Smooth muscle cell of the brain vasculature (primary cell): ENCODE measurements at places on chromosomes 1 and 21.

DNA sequence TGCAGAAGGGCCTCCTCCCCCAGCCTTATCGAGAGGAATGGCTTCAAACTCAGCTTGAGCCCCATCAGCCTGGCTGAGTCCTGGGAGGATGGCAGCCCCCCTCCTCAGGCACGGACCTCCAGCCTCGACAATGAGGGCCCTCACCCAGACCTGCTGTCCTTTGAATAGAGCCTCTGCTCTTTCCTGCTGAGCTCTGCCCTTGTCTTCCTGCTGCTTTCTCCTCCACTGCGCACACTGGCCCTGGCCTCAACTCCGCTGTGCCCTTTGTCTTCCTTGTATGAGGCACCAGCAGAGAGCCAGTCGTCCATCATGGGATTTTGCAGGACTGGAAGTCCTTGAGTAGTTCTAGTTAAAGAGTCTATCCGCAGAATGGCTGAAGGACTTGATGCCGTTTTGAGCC lies 2.0 kb downstream of the C1orf226 start:
- no peak for DNase-seq

- no peak for DNase-seq
These were observed 11.9 kb downstream of the LGALS8 start for GRCh38 chr1:236535662-236536161.

DNA sequence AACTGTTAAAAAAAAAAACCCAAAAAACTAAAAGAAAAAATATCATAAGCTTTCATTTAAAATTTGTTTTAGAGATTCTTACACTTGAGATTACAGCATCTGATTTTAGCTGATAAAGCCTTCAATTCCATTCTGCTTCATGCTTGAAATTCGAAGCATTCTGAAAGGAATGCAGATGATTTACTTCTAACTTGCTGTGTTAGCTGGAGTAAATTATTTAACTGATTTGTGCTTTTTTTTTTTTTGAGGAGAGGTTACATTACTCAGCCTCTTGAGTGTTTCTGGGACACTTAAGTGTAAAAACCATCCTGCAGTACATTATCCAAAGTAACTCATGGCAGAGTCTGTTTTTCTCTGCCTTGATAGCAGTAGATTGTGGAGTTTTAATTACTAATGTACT lies 4.5 kb upstream of the TRIM67 start:
- DNase-seq, result no peak

GRCh38 chr21:46109313-46110221 lies 11.7 kb downstream of the COL6A2 start:
- no peak for DNase-seq

DNA sequence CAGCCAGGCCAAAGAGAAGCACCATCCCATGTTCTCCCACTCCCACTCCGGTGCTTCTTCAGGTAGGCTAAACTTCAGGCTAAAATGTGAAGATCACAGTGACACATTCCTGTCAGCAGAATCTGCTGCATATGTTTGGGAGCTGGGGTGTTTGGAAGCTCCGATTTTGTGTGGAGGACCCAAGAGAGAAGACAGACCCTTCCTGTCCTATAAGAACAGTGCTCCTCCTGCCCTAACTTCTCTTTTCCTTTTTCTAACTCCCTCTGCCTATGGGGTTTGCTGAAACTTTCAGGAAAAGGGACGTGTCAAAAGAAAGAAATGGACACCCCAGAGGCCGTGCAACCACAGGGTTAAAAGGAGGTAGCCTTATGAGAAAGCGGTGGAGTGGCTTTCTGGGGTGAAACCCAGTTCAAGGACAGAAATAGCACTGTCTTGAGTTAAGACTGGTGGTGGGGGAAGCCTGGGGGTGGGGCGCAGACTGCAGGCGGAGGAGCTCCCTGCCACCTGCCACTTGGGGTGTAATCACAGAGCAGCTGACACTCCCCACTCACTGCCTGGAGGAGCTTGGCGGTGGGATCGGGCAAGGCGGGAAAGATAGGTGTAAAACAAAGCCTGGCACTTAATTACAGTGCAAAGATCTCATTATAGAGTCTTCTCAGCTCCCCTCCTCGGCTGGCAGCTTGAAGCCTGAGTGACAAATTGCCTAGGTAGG lies 645 bp upstream of the TLR5 start:
- no peak for DNase-seq

- no peak for DNase-seq
These were observed 532.5 kb downstream of the NCAM2 start for GRCh38 chr21:21530680-21531079.

DNA sequence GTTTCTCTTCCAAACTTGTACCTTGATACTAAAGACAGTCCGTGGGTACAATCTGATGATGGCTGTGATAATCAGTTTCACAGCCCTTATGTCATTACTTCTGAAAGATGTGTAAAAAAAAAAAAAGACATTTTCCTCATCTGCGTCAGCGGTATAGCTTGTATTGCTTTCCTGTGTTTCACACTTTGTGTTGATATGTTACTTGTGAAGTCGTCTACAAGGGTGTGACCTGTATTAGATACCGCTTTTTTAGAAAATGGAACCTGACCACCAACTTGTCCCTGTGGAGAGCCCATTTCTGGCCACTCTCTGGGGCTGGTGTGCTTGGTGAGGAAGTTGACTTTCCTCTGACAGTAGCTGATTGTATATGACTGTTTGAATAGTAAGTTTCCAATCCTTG lies 50.5 kb downstream of the PEX14 start:
- no peak for DNase-seq

DNA sequence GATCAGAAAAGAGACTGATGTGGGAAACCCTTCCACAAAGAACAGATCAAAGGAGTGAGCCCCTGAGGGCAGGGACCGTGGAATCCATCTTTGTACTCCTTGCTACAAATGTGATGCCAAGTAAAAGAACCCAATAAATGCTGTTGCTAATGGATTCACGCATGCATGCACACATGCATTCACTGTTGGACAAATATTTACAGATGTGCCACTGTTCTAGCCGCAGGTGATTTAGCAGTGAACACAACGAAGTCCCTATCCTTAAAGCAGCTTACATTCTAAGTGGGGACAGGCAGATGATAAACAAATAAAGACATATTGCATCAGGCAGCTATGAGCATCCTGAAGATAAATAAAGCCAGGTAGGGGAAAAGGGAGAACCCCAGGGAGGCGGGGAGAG lies 67.8 kb downstream of the ITPKB start:
- no peak for DNase-seq

DNA sequence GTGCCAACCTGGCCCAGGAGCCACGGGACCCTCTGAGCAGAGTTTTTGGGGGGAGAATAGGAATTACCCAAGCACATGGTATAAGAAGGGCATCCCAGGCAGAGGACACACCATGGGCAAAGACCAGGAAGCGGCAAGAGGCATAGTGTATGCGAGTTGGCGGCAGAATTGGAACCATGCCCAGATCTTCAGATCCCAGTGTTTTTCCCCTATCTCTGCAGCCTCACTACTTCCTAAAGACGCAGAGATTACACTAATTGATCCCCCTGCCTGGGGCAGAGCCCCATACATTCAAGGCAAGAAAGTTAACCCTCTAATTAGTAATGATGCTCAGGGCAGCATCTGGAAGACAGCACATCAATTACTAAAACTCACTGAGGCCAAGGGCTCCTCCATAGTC lies 48.2 kb downstream of the SYT2 start:
- DNase-seq, result no peak

DNA sequence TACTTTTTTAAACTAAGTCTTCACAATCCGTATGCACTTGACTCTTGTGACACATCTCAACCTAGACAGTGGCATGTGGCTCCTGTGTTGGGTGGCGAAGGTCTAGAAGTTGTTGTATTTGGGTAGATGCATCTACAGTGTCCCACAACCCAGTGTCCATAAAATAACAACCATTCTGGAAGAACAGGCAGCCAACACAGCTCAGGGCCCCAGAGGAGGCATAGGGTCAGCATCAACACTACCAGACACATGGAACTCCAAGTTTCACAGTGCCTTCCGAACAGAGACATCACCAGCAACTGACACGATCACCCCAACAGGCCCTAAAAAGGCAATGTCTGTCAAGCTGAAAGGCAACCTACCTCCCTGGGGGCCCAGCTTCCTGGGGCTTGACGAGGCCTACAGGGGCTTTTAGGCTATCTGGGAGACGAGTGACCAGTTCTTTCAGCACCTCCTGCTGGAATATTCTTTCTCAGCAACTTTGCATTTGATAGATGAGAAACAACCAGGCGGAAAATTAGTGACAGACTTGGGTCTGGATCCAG lies 5.6 kb downstream of the SH3BP5L start:
- DNase-seq, result no peak

DNA sequence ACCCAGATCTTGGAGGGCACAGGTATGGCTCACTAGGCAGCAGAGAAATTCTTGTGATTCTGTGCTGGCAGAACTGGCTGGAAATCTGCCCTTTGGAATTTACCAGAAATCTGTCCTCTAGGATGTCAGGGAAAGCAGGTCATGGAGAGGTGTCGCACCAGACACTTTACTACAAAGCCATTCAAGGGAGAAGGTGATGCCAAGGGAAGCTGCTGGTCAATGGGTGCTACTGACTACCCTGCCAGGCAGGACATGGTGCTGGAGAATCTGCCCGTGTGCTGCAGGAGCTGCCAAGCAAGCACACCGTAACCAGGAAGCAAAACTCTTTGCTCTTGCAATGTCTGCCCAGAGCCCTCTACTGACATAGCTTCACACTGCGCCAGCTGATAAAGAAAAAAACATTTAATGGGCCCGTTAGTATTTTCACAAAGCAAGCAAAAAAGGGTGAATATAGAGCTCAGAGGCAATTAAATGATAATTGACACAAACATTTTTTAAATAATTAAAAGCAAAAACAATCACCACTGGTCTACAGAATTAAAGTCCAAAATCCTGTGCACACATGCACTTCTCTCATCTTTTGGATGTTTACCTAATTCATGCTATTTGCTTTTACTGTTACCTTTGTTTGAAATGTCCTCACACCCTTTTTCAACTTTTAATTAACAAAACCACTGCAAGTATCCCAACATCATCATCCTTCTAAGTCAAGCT lies 7.2 kb upstream of the FBXO28 start:
- DNase-seq, result no peak

- no peak for DNase-seq
These were observed 8.1 kb upstream of the CNN3 start for GRCh38 chr1:94935034-94935433.

GRCh38 chr1:233406339-233406960 lies 78.9 kb downstream of the MAP3K21 start:
- no peak for DNase-seq

- no peak for DNase-seq
These were observed 21.8 kb downstream of the ACTA1 start for GRCh38 chr1:229412056-229412455.

DNA sequence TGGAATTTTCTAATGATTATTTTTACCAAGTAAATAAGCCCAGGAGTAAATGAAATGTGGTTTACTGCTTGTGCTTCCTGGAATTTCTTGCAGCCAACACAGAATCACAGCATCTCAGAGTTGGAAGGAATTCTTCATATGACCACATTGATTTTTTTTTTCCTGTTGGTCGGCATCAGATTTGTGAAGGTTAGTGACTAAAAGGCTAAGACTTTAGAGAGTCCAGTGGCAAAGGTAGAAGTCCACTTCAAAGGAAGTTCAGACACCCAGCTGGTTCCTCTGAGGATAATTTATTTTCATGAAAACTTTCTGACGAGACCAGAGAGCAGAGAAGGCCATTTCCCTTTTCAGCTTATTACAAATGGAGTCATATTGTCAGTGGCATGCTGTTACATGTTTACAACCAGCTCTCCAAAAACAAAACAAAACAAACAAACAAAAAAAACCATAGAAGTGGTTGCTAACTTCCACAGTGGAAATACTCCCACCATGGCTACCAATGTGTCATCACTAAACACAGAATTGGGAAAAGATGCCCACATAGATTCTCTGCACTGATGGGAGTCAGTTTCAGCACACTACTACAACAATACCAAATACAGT lies 77.2 kb upstream of the CDC42BPA start:
- DNase-seq, result no peak

DNA sequence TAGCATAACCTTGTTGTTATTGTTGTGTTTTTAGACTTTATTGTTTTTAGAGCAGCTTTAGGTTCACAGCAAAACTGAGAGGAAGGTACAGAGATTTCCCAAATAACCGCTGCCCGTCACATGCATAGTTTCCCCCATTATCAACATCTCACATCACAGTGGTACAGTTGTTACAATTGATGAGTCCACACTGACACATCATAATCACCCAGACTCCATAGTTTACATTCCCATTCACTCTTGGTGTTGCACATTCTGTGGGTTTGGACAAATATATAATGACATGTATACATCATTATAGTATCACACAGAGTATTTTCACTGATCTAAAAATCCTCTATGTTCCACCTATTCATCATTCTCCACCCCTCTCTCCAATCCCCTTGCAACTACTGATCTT lies 25.9 kb upstream of the TOR3A start:
- no peak for DNase-seq

GRCh38 chr1:30962609-30963508 lies 54.3 kb upstream of the SDC3 start:
- DNase-seq, result no peak
